ENCODE measurements at places on chromosomes 6 and 20.

DNA sequence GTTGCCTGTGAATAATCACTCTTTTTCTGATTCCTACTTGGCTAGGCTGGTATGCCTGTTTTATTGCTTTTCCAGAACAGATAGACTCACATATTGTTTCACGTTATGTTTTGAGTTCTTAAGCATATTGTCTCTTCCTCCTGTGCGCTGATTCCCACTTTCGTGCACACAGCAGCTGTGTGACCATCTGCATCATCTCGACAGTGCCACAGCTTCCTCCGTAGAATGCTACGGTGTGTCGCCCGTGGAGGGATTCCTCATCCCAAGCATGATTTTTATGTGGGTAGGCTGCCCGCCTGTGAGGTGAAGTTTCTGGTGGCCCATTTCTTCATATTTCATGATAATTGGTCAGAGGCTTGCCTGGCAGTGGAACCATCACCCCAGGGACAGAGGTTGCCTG is 31.8 kb downstream of the PLCB4 start:
- DNase-seq = no peak

DNA sequence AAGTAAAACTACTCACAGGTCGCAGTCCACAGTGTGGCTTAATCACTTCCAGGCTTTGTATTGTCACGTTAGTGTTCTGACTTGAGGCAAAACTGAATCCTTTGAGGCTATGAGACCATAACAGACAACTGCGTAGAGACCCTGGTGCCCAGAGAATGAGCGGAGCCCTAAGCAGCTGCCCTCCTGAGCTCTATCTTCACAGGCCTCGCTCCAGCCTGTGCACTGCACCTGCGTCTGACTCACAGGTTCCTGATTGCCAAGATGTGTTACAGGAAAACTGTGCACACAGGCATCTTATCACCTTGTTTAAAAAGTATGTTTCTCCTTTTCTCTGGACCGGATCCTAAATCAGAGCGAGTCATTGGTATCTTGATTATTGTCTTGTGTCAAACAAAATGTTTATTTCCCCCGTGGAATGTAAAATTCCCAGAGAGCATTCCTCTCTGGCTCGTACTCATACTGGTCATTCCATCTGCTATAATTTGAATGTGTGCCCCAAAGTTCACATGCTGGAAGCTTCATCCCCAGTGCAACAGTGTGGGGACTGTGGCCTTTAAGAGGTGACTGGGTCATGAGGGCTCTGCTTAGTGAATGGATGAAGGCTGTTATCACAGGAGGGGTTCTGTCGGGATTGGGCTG is 25.7 kb downstream of the PRR18 start:
- no peak for DNase-seq

GRCh38 chr6:170111141-170111664 is 179.7 kb downstream of the DLL1 start:
- no peak for DNase-seq

- DNase-seq = no peak
These were observed 6.8 kb downstream of the BNIP5 start for GRCh38 chr6:36329798-36330291.

- DNase-seq = no peak
These were observed 325.0 kb upstream of the AGPAT4 start for GRCh38 chr6:161598896-161599295.

DNA sequence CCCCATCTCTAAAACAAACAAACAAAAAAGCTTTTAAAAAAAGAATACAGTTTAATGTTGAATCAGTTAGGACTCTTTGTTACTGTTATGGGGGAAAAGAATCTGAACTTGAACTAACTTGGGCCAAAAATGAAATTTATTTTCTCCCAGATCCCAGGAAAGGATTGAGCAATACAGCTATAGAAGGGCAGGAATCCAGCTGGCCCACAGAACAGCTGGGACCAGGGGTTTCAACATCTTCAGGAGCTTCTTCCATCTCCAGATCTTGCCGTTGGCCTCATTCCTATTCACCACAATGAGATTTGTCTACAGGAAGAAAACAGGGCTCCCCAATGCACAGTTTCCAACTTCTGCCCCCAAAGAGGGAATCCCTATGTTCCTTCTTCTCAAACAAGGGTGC is 43.2 kb upstream of the AKAP12 start:
- DNase-seq = peak; percentile 66

- no peak for DNase-seq
These were observed 46.6 kb downstream of the NOL4L start for GRCh38 chr20:32538526-32538939.

- peak; percentile 48 for DNase-seq
These were observed 20.2 kb upstream of the TNFAIP3 start for GRCh38 chr6:137846772-137847313.

DNA sequence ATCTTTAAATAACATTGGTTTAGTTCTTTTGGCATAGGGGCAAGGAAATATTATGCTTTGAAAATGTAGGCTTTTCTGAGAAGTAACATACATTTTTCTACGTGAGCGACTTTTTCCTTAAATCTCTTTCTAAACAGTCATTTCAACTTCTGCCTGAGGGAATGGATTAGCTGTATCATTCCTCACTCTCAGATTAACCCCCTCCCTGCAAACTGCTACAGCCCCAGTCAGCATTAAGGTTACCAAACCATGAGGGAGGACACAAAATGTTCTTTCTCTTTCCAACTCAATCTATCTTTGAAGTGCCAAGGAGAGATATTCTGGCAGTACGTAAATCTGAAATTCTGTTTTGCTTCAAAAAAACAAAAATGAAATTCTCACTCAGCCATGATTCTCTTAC is 231.3 kb upstream of the FLRT3 start:
- no peak for DNase-seq
